ENCODE measurements at places on chromosomes 3 and 15.

DNA sequence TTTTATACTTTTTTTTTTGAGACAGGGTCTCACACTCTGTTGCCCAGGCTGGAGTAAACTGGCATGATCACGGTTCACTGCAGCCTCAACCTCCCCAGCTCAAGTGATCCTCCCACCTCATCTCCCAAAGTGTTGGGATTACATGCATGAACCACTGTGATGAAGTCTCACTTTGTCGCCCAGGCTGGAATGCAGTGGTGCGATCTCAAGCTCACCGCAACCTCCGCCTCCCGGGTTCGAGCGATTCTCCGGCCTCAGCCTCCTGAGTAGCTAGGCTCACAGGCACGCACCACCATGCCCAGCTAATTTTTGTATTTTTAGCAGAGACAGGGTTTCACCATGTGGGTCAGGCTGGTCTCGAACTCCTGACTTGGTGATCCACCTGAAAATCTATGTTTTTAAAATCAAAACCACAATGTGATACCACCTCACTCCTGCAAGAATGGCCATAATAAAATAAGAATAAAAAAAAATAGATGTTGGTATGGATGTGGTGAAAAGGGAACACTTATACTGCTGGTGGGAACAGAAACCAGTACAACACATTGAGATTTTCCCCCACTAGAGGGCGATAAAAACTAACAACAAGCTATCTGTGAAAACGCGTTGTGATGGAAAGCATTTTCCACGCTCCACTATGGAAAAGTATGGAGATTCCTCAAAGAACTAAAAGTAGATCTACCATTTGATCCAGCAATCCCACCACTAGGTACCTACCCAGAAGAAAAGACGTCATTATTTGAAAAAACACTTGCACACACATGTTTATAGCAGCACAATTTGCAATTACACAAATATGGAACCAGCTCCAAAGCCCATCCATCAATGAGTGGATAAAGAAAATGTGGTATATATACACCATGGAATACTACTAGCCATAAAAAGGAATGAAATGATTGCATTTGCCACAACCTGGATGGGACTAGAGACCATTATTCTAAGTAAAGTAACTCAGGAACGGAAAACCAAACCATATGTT is 26.8 kb upstream of the OCA2 start:
- no peak for DNase-seq

DNA sequence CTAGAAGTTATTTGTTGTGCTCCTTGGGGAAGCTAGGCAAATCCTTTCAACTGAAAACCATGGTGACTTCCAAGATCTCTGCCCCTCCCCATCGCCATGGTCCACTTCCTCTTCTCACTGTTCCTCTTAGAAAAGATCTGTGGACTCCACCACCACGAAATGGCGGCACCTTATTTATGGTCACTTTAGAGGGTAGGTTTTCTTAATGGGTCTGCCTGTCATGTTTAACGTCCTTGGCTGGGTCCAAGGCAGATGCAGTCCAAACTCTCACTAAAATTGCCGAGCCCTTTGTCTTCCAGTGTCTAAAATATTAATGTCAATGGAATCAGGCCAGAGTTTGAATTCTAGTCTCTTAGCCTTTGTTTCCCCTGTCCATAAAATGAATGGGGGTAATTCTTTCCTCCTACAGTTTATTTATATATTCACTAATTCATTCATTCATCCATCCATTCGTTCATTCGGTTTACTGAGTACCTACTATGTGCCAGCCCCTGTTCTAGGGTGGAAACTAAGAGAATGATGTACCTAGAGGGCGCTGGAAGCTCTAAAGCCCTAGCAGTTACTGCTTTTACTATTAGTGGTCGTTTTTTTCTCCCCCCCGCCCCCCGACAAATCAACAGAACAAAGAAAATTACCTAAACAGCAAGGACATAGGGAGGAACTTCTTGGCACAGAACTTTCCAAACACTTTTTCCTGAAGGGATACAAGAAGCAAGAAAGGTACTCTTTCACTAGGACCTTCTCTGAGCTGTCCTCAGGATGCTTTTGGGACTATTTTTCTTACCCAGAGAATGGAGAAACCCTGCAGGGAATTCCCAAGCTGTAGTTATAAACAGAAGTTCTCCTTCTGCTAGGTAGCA is 657 bp downstream of the PATL2 start:
- DNase-seq: peak; percentile 76

- DNase-seq: no peak
Observed at GRCh38 chr3:164401923-164402322, 676.4 kb downstream of the SI start.

- no peak for DNase-seq
Observed at GRCh38 chr15:35120173-35120572, 35.1 kb upstream of the NANOGP8 start.

DNA sequence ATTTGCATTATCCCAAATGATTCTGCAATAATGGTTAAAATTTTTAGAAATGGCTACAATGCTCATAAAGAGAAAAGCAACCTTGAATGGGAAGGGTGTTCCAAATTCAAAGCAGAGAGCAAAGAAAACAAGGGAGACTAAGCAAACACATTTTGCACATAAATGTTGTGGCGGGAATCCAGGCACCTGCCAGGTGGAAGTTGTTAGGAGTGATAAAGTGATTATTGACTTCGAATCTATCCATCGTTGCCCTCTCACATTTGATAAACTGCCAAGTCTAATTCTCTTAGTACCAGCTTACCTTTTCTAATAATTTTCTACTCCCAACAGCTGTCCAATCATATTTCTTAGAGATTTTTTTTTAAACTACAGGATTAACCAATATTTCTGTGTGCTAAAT is 244.5 kb downstream of the CACNA2D3 start:
- no peak for DNase-seq

GRCh38 chr3:71060536-71060935 is 523.0 kb downstream of the FOXP1 start:
- no peak for DNase-seq
